ENCODE measurements at places on chromosomes 6 and 20. TPM values are rescaled to one million over a fixed set of nuclear protein-coding genes. Genes with fewer than 3 reads are reported as not detected.

The CRISP3 gene
- 0.46 TPM for polyA plus RNA-seq

GRCh38 chr20:59232618-59233017, 67.8 kb upstream of the EDN3 start:
- DNase-seq = no peak

GRCh38 chr20:56369179-56369578, 10.4 kb downstream of the FAM210B start:
- no peak for DNase-seq

- no peak for DNase-seq
Measured at GRCh38 chr6:110509617-110510241, 33.3 kb upstream of the SLC22A16 start.

The ETV7 gene
- polyA plus RNA-seq = 0.30 TPM

- DNase-seq = no peak
Measured at GRCh38 chr20:52033313-52033712, 158.3 kb downstream of the ZFP64 start.

The UBE2V1 gene
- polyA plus RNA-seq = 154 TPM

DNA sequence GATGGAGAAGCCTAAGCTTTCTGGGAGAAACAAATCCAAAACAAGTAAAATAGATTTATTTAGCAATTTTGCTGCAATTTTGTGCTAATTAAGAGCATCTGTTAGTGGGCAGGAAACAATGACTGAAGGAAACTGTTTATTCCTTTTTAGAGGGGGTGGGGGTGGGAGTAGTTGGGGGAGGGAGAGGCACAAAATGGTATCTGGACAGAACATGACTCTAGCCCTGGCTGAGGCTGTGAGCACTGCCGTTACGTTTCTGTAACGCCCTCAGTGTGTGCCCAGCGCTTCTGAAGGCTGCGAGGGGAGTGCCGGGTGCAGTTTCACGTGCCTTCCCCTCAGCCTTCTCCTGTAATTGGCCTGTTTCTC, 28.8 kb downstream of the METTL24 start:
- no peak for DNase-seq

GRCh38 chr6:138757136-138757535, 16.4 kb upstream of the CCDC28A start:
- no peak for DNase-seq

The MAS1 gene
- polyA plus RNA-seq = 0.04 TPM

DNA sequence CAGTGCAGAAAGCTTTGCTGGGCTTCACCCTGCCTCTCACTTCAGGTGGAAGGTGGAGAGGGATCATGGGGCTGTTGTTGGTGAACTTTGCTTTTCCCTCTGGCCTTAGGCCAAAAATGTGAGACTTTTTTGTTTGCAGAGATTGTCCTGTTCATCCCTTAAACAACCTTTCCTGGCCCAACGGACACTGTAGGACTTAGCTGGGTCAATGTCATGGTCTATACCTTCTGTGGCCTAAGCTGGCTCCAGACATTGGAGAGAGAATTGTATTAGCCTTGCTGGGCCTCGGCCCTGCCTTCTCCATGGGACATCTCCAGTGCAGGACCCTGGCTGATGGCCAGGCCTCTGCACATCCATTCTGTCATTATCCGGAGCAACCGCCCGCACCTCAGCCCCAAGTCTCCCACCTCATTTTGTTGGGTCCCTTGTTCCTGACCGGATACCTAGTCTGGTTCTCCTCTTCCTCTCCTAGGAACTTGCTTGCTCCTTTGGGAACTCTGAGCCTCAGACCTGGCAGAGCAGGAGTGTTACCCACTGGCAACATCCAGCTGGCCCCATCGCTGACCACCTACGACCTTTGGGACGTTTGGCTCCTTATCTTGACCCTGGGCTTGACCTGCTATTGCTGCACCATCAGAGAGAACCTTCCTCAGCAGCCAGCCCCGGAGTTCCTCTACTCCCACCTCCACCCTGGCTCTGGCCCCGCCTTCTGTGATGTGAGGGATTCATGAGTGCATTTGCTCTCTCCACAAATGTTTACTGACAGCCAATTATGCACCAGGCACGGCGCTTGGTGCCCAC, 128.2 kb downstream of the BANF2 start:
- DNase-seq = no peak

DNA sequence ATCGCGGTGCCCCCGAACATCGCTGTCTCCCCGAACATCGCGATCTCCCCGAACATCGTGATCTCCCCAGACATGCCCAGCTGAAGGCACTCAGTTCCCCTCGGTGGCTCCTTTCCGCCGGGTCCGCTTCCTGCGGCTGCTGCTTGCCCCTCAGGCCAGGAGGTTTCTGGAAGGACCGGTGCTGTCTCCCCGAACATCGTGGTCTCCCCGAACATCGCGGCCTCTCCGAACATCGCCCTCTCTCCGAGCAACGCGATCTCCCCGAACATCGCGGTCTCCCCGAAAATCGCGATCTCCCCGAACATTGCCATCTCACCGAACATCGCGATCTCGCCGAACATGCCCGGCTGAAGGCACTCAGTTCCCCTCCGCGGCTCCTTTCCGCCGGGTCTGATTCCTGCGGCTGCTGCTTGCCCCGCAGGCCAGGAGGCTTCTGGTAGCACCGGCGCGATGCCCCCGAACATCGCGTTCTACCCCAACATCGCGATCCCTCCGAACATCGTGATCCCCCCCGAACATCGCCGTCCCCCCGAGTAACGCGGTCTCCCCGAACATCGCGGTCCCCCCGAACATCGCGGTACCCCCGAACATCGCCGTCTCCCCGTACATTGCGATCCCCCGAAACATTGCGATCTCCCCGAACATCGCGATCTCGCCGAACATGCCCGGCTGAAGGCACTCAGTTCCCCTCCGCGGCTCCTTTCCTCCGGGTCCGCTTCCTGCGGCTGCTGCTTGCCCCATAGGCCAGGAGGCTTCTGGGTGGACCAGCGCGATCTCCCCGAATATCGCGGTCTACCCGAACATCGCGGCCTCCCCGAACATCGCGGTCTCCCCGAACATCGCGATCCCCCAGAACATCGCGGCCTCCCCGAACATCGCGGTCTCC, 808 bp downstream of the ULBP1 start:
- DNase-seq = peak; percentile 14

DNA sequence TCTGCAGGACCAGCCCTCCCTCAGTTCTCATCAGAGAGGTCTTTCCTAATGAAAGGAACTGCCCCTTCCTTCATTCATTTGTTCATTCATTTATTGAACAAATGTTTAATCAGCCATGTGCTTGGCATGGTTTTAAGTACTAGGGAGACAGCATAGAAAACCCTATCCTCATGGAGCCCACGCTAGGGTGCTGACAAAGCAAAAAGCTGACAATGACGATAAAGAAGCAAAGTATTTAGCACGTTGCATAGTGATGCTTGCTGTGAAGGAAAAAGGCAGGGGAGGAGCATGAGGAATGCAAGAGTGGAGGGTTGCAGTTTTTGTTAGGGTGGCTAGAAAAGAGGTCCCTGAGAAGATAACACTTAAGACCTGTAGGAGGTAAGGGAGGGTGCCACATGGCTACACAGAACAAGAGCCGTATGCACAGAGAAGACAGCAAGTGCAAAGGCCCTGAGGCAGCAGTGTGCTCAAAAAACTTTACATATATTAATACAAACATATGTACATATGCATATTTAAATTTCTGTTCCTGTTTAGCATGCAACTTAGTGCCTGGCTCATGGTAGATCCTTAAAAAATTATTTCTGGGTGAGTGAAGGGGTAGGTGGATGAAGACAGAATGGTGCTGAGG, 98.9 kb downstream of the EYA2 start:
- no peak for DNase-seq

DNA sequence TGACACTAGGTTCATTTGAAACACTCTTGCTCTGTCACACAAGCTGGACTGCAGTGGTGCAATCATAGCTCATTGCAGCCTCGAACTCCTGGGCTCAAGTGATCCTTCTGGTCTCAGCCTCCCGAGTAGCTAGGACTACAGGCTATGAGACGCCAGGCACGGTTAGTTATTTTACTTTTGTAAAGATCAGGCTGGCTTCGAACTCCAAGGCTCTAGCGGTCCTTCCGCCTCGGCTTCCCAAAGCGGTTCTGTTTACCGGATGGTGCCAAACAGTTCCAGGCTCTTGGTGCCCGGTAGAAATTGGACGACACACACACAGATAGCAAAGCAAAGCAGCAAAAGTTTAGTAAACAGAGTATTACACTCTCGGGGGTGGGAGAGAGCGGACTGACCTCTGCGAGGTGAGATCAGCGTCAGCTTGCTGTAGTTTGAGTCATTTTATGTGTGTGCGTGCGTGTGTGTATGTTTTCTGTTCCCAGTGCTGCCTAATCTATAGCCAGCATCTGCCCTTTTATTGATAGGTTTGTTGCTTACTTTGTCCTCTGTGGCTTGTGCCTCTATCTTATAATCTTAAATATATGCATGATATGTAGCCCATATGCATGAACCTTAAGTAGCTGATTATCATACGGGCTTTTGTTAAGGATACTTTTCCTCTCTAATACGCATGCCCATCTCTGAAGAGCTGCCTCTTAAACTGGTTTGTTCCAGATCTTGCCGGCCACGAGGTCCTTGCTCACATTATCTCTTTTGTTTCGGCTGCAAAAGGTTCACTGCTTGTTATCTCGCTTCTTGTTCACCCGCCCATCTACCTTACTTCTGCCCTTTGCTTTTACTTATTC, 75.2 kb downstream of the OR2B2 start:
- DNase-seq = peak; percentile 86

DNA sequence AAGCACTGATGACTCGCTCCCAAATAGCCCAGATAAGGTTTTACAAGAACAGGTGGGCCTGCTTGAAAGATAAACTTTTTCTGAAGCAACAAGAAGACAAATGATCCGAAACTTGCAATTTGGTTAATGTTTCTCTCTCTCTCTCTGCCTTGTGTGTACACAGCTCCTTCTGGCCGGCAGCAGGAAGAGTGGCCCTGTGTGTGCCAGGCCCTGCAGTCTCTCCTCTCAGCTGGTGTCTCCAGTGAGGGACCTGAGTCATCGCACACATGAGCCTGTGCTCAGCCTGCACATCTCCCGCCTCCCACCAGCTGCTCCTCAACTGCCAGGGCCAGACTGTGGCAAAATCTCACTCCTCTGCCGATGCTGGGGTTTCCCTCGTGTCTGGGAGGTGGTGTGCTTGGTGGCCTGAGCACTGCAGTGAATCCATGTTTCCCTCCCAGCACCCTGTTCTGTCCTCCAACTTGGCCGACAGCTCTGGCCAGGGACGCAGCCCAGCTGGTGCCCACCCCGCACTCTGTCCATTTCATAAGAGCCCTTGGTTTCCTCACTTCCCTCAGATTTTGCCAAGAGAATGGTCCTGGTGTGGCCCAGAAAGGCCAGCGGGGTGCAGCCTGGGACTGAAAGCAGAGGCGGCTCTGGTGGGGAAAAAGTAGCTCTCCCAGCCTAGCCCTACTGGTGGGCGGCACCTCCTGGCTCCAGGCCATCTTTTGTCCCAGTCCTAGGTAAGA, 49.4 kb downstream of the ERMARD start:
- DNase-seq = no peak

DNA sequence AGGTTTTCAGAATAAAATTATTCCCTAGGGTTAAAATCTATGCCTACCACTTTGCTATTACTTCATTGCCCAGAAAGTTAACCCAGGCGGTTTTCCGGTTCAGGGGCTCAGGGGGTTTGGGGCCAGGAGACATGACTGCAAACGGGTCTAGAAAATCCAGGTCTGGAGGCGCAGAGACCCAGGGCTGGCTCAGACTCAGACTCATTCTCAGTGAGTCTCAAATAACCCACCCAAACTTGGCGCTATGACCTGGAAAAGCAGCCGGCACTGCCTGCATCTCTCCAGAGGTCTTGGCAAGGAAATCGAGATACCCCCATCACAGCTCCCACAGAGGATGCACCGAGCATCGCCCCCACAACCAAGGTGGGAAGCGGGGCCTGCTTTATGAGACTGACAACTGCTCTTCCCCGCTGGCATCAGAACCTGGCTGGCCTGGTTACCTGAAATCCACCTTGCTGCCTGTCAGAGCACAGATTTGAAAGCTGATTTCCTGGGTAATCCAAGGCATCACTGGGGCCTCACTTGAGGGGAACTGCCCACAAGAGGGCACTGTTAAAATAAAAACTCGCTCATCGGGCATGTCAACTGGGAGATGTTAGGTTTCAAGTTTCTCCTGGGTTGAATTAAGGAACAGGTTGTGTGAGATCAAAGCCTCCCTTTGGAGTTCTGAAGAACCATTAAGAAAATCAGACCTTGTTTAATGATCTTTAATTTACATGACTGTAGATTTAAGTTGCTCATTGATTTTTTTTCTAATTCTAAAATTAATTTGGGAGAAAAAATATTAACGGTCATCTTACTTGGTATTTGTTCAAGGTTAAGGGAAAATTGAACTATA, 55.1 kb downstream of the KIF16B start:
- DNase-seq = no peak

- no peak for DNase-seq
Measured at GRCh38 chr6:170553534-170554012, 466 bp upstream of the PSMB1 start.

DNA sequence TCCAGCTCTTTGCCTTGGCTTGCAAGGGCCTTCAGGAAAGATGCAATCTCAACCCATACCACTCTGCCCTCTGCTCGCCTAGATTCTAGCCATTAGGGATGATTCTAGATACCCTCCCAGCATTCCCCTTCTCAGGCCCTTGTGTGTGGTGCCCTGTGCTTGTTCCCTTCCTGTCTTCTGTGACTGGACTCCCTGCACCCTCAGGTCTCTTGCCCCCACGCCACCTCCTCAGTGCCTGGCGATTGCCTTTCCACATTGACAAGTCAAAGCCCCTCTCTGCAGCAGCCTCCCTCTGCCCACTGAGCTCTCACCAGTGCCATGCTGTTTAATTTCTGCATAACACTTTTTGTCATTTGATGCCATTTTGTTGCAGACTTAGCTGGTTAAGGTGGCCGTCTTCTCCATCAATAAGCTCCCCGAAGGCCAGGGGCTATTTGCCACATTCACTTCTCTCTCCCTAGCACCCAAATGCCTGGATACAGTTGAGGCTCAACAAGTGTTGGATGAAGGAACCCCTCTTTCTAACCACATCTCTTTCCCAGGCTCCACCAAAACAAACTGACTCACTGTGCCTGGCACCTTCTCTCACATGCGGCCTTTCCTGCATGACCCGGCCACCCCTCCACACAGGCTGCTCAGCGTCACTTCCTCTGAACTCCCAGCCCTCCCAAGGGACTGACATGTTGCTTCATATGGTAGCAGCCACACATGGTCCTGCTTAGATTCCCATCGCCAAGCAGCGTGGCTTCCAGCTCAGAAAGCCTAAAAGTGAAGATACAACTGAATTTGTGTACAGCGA, 4.6 kb upstream of the TXNDC5 start:
- DNase-seq = no peak

DNA sequence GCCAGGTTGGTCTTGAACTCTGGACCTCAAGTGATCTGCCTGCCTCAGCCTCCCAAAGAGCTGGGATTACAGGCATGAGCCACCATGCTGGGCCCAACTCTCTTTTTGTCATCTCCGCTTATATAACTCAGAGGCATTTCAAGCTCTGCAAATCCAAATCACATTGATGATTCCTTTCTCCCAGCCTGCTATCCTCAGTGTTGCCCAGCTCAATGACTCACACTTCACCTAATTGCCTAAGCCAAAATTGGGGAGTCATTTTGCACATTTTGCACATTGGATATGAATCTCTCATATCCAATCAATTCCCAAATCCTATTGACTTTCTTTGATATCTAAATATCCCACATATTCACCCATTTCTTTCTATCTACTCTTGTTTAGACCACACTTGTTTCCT, 3.9 kb downstream of the UTRN start:
- no peak for DNase-seq

- DNase-seq = no peak
Measured at GRCh38 chr6:154865291-154865690, 129.8 kb upstream of the TIAM2 start.
